ENCODE measurements at places on chromosomes 4 and X. TPM values are rescaled to one million over a fixed set of nuclear protein-coding genes. Genes with fewer than 3 reads are reported as not detected.
A peak's percentile ranks its signal among the peaks of the same experiment; 100 is the strongest.

DNA sequence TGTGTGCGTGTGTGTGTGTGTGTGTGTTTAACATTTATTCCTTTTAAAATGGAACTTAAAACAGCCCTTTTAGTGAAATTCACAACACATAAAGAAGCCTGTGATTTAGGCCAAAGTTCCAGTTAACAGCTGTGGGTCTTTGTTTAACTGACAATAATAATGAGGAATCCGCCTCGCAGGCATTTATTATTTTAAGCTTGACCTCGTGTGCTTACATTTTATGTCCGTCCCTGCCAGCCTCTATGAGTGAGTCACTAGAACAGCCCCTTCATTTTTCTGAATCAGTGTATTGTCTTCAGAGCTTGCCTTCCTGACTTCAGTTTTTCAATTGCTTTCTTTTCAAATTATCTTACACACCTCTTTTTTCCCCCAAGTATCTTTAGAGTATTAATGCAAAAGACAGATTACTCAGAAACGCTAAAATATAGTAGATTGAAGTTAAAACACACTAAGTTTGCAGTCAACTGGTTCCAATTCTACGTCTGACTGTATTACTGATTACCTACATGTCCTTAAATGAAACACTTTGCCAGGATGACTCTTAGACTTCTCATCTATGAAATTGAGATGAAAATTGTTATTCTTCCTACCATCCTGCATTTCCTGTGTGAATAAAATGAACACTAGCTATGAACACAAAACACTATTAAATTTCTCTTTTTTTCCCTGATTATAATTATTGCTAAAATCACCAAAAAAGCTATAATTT lies 319.6 kb upstream of the HS3ST1 start:
- no peak overlapping the region for H3K27ac ChIP-seq
- H3K4me1 ChIP-seq, result peaks cover 3% of the 10 kb centered on the region
- no peak for DNase-seq
- no peaks in the 10 kb centered on the region for H3K27me3 ChIP-seq
- H3K36me3 ChIP-seq, result no peaks in the 10 kb centered on the region

DNA sequence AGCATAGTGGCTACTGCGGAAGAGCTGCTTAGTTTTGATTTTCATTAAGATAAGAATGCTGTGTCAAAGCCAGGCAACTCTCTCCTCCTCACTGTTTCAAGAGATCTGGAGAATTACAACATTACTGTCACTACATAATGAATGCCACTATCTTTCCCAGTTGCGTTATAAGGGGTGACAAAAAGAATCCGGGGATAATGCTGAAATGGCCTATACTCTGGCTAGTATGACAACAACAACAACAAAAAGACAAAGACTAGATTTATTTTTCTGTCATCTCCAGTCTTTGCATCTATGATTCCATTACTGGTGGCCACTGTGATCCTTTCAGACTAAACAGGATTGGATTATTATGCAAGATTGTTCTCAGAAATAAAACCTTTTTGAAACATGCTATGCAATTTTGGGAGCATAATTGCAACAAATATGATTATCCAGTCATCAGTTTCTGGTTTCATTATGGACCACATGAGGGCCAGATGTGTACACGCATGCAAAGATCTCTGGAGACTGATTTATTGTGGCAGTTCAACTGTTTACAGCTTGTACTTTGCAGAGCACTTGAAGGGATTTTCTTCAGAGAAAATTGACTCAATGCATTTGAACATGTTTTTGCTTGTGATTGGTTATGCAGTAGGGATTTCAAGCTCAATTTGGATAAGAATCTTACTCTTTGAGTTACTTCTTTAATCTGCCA lies 31.1 kb upstream of the SPANXB1 start:
- no peaks in the 10 kb centered on the region for H3K4me1 ChIP-seq
- no peak overlapping the region for H3K4me3 ChIP-seq
- H3K27me3 ChIP-seq, result no peaks in the 10 kb centered on the region
- H3K36me3 ChIP-seq, result no peaks in the 10 kb centered on the region

GRCh38 chr4:6074758-6075157 lies 56.5 kb upstream of the C4orf50 start:
- H3K27me3 ChIP-seq, result no peaks in the 10 kb centered on the region
- no peaks in the 10 kb centered on the region for H3K36me3 ChIP-seq
- DNase-seq, result no peak
- no peak overlapping the region for H3K27ac ChIP-seq

- no peaks in the 10 kb centered on the region for H3K27me3 ChIP-seq
- H3K27ac ChIP-seq, result no peak overlapping the region
- H3K4me3 ChIP-seq, result no peak overlapping the region
- H3K36me3 ChIP-seq, result no peaks in the 10 kb centered on the region
These were observed 127.2 kb downstream of the DHRSX start for GRCh38 chrX:2373615-2374014.

GRCh38 chrX:63680423-63680822 lies 104.6 kb downstream of the ARHGEF9 start:
- H3K27ac ChIP-seq, result no peak overlapping the region
- no peaks in the 10 kb centered on the region for H3K36me3 ChIP-seq
- H3K4me3 ChIP-seq, result no peak overlapping the region
- no peak for DNase-seq

DNA sequence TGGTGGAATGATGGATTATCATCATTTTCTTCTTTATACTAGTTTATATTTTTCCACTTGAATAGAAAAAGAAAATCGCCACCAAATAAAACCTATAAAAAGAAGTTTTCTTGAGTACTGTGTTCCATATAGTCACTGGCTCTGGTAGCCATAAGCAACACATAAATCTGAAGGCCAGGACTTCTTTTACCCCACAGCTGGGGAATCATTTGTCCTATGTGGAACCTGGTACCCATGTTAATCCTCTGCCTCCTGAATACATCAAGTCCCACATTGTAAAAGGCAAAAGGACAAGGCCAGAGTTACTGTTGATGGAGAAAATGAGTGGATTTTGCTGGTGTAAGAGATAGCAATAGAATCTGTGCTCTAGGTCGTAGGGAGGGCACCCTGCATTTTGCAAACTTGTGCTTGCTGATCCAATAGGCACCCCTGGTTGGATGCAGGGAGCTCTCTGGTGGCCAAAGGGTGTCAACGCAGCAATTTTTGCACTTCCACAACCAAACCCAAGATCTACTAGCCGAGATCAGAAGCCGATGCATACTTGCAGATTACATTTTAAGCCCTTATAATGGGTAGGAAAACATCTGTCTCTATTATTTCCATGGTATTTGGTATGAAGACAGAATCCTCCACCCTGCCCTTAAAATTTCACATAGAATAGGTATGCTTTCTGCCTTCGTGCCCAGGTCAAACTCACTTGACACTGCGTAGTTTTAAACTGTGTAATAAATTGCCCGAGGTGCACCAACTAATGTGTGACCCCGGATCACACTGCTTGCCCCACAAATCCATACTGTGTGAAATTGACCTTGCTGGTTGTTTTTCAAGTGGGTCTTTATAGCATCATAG lies 146.2 kb upstream of the SCML1 start:
- H3K4me1 ChIP-seq, result peaks cover 3% of the 10 kb centered on the region
- H3K4me3 ChIP-seq, result no peak overlapping the region
- H3K27ac ChIP-seq, result peak overlapping the region; percentile 1
- peak; percentile 60 for DNase-seq
- no peaks in the 10 kb centered on the region for H3K36me3 ChIP-seq

GRCh38 chr4:42446823-42447222 lies 49.5 kb downstream of the SHISA3 start:
- H3K27ac ChIP-seq, result no peak overlapping the region
- H3K4me3 ChIP-seq, result no peak overlapping the region
- no peaks in the 10 kb centered on the region for H3K27me3 ChIP-seq
- DNase-seq, result no peak
- H3K36me3 ChIP-seq, result no peaks in the 10 kb centered on the region

GRCh38 chr4:3388471-3389232 lies 53.1 kb upstream of the HGFAC start:
- H3K27ac ChIP-seq, result peak overlapping the region; percentile 79
- no peaks in the 10 kb centered on the region for H3K27me3 ChIP-seq
- peak overlapping the region; percentile 6 for H3K4me3 ChIP-seq
- no peaks in the 10 kb centered on the region for H3K36me3 ChIP-seq
- peaks cover 8% of the 10 kb centered on the region for H3K4me1 ChIP-seq

- peaks cover 11% of the 10 kb centered on the region for H3K4me1 ChIP-seq
- peak; percentile 52 for DNase-seq
- H3K27me3 ChIP-seq, result no peaks in the 10 kb centered on the region
- H3K4me3 ChIP-seq, result no peak overlapping the region
- H3K36me3 ChIP-seq, result no peaks in the 10 kb centered on the region
- H3K27ac ChIP-seq, result peak overlapping the region; percentile 59
These were observed 56.8 kb downstream of the SEPSECS start for GRCh38 chr4:25103418-25103817.

- H3K27ac ChIP-seq, result no peak overlapping the region
- no peaks in the 10 kb centered on the region for H3K27me3 ChIP-seq
- H3K36me3 ChIP-seq, result no peaks in the 10 kb centered on the region
- H3K4me1 ChIP-seq, result no peaks in the 10 kb centered on the region
- DNase-seq, result no peak
- H3K4me3 ChIP-seq, result no peak overlapping the region
These were observed 367.3 kb downstream of the CHIC1 start for GRCh38 chrX:73930300-73930699.

DNA sequence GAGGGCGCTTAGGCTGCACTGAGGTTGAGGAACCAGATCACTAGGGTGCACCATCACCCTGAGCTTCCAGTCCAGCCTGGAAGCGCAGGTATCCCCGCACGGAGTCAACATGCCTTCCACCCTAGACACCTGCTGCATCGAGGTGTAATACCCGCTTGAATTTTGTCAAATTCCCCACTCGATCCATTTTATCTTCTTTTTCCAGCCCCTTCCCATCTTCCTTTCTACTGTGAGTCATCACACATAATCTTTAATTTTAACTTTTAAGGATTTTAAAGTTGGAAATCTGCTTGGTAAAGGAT lies 821 bp downstream of the PLK4 start:
- no peaks in the 10 kb centered on the region for H3K27me3 ChIP-seq
- H3K36me3 ChIP-seq, result no peaks in the 10 kb centered on the region
- peaks cover 3% of the 10 kb centered on the region for H3K4me1 ChIP-seq
- H3K27ac ChIP-seq, result no peak overlapping the region
- DNase-seq, result no peak

DNA sequence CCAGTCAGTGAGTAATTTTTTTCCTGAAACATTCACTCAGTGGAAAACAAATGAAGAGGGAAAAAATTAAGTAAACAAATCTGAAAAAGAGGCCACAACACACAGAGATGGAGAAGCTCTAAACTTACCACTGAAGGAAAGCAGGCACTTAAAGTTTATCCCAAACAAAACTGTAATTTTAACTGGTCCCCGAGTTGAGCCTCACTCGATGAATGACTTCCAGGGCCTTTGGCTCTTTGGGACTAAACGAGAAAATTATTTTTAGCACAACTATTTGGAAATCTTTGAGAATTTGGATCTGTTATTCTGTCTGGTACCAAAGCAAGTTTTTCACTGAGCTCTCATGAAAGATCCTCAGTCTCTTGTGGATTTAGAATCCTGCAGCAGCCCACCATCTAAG lies at the start of gene C1QTNF7:
TSS of gene C1QTNF7 (plus strand) at position 333 of the 400 bp plus-strand sequence. CDS start 7,711 bp downstream, outside the sequence.
- no peak for DNase-seq
- H3K27me3 ChIP-seq, result no peaks in the 10 kb centered on the region
- H3K36me3 ChIP-seq, result no peaks in the 10 kb centered on the region
- peaks cover 3% of the 10 kb centered on the region for H3K4me1 ChIP-seq
- H3K27ac ChIP-seq, result no peak within 1 kb of the TSS

DNA sequence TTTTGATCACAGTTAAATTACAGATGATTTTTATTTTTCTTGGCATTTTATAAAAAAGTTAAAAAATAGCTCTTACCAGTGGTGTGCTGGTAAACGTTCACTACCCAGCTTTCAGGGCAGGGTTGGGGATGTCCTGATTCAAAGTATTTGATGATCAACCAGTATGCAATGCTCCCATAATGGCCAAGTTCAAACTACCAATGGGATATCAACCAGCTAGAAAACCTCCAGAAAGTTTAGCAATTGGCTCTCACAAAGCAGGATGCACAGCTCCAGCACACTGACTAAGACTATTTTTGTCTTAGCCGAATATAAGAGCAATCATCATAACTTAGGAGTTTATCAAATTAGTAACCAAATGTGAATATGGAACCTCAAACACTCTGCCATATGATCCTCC lies 108.0 kb upstream of the PDE5A start:
- DNase-seq, result no peak
- H3K27ac ChIP-seq, result no peak overlapping the region
- H3K4me1 ChIP-seq, result peaks cover under 1% of the 10 kb centered on the region
- no peaks in the 10 kb centered on the region for H3K36me3 ChIP-seq
- no peak overlapping the region for H3K4me3 ChIP-seq

DNA sequence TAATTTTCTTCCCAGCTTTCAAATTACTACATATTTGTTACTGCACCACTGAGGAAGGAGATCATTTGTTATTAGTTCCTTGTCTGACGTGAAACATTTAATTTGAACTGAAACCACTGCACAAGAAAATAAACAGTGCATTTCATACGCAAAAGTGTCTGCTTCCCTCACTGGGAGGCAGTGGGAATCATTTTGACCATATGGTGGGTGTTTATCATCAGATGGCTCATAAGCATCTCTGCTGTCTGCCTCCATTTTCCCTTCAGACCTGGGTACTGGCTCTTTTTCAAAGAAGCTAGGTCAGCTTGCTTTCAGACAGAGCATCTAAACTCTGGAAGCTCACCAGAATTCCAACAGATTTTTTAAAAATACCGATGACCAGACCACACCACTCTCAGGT lies 135.2 kb downstream of the PCDH19 start:
- no peak for DNase-seq
- H3K4me3 ChIP-seq, result no peak overlapping the region
- H3K27ac ChIP-seq, result no peak overlapping the region
- H3K27me3 ChIP-seq, result no peaks in the 10 kb centered on the region
- no peaks in the 10 kb centered on the region for H3K4me1 ChIP-seq

GRCh38 chr4:82542642-82543041 lies 19.1 kb downstream of the TMEM150C start:
- no peaks in the 10 kb centered on the region for H3K4me1 ChIP-seq
- no peak for DNase-seq
- H3K27ac ChIP-seq, result no peak overlapping the region
- no peaks in the 10 kb centered on the region for H3K27me3 ChIP-seq
- H3K4me3 ChIP-seq, result no peak overlapping the region
- H3K36me3 ChIP-seq, result no peaks in the 10 kb centered on the region

DNA sequence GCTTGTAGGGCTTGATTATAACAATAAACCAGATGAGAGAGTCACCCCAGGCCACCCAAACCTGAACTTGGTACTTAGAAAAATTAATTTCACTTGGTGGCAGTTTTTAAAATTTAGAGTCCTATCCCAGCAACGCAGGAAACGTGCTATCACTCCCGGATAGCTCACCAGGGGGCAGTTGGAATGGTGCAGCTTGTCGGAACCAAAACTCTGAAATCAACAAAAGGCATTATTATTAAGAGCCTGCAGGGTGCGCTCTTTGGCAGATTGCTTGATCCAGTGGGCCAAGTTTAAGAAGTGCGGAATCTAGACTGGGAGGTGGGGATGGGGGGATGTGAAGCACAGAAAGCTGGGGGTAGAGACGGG lies 2.4 kb downstream of the FRAS1 start:
- H3K4me1 ChIP-seq, result peaks cover 9% of the 10 kb centered on the region
- H3K36me3 ChIP-seq, result no peaks in the 10 kb centered on the region
- peak overlapping the region; percentile 42 for H3K4me3 ChIP-seq
- H3K27me3 ChIP-seq, result no peaks in the 10 kb centered on the region
- no peak for DNase-seq

The HTN1 gene
- not detected for total RNA-seq

The ADGRG2 gene
- 0.08 TPM for total RNA-seq

The FMR1NB gene
- 0.36 TPM for total RNA-seq

The MAGEC3 gene
- 0.69 TPM for total RNA-seq

The XPNPEP2 gene
- 6.4 TPM for total RNA-seq

The FAM149A gene
- 13.8 TPM for total RNA-seq

The GAGE12J gene
- not detected for total RNA-seq

The LRCH2 gene
- total RNA-seq, result 9.3 TPM

The SLC35A2 gene
- 8.2 TPM for total RNA-seq

The AFP gene
- not detected for total RNA-seq

The ASB5 gene
- 0.23 TPM for total RNA-seq

The MAGEA2B gene
- total RNA-seq, result not detected

The FAM13A gene
- total RNA-seq, result 43.8 TPM

The ELOVL6 gene
- total RNA-seq, result 2.5 TPM

The SRPK3 gene
- total RNA-seq, result 1.4 TPM

The PLP1 gene
- 2.2 TPM for total RNA-seq
